ENCODE measurements at places on chromosomes 2 and 18. TPM values are rescaled to one million over a fixed set of nuclear protein-coding genes. Genes with fewer than 3 reads are reported as not detected.

KIAA2012 gene
- not detected for polyA plus RNA-seq

LRRTM4 gene
- not detected for polyA plus RNA-seq

NEUROD1 gene
- polyA plus RNA-seq: not detected

EVA1A gene
- 0.20 TPM for polyA plus RNA-seq

ARL6IP6 gene
- 16.1 TPM for polyA plus RNA-seq

MBOAT2 gene
- not detected for polyA plus RNA-seq

VAMP8 gene
- 321 TPM for polyA plus RNA-seq

PLB1 gene
- not detected for polyA plus RNA-seq

NTSR2 gene
- not detected for polyA plus RNA-seq

REG3A gene
- polyA plus RNA-seq: not detected

Measured in naive thymus-derived CD8-positive, alpha-beta T cell (primary cell).